Activated CD8-positive, alpha-beta memory T cell treated with anti-CD3 and anti-CD28 coated beads for 36 hours (primary cell): ENCODE measurements at places on chromosomes 1 and 21. TPM values are rescaled to one million over a fixed set of nuclear protein-coding genes. Genes with fewer than 3 reads are reported as not detected.

The C4BPA gene
- not detected for total RNA-seq

The GPR61 gene
- total RNA-seq: not detected

The ZBTB7B gene
- 34.3 TPM for total RNA-seq

The UBXN10 gene
- 0.78 TPM for total RNA-seq

The FAM177B gene
- not detected for total RNA-seq
